ENCODE measurements at places on chromosomes 7 and 10.
A peak's percentile ranks its signal among the peaks of the same experiment; 100 is the strongest.

- DNase-seq, result no peak
These were observed 111.8 kb upstream of the CNTNAP2 start for GRCh38 chr7:146004805-146005204.

DNA sequence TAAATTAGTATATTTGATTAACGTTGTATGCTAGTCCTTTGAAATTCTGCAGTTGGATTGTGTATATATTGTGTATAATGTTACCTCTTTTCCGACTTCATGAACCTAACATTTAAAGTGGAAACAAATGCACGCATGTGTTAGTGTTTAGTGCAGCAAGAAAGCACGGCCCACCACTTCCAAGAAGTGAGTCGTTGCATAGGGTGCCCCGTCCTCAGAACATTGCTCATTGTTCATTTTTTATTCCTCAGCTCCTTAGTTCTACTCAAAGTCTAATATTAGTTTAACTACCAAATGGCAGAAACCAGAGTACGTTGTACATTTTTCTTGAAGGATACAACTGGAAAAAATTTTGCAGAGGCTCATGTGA, 407.6 kb downstream of the AUTS2 start:
- no peak for DNase-seq

- no peak for DNase-seq
These were observed 34.5 kb downstream of the MAD1L1 start for GRCh38 chr7:2198206-2198605.

- DNase-seq, result no peak
These were observed 43.7 kb downstream of the ZNF273 start for GRCh38 chr7:64946772-64947171.

DNA sequence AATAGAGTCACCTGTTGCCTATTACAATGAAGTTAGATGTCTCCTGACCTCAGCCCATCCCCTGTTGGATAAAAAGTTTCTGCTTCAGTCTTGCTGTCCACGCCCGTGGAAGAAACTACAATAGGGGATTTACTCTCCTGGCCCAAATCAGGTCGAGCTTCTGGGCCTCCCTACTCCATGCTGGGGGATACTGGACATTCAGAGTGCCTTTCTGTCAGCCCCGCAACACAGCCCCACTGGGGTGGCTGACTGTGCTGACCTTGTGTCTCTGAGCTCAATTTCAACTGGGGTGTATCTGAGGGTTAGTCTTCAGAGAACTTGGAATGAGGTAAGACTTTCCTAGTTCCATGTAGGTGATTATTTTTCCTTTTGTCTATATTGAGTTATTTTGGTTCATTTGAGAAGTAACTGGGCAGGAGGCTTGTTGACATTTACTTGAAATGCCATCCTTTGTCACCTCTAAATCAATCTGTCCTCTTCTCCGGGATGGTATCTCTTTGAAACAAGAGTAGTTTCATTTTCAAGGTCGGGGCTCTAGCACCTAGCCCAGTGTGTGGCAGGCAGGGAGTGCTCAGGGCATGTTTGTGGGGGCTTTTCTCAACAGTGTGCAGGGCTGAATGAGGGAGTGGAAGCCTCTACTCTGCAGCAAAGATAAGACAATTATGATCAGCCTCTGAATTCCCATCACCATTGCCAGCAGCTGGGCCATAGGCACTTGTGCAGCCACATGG, 17.7 kb upstream of the CXCL12 start:
- no peak for DNase-seq

GRCh38 chr7:4225881-4226523, 456.1 kb upstream of the FOXK1 start:
- DNase-seq, result no peak

- DNase-seq, result no peak
These were observed 6.6 kb downstream of the LAT2 start for GRCh38 chr7:74216361-74216761.

- DNase-seq, result no peak
These were observed 21.3 kb upstream of the HERPUD2 start for GRCh38 chr7:35716038-35716803.

DNA sequence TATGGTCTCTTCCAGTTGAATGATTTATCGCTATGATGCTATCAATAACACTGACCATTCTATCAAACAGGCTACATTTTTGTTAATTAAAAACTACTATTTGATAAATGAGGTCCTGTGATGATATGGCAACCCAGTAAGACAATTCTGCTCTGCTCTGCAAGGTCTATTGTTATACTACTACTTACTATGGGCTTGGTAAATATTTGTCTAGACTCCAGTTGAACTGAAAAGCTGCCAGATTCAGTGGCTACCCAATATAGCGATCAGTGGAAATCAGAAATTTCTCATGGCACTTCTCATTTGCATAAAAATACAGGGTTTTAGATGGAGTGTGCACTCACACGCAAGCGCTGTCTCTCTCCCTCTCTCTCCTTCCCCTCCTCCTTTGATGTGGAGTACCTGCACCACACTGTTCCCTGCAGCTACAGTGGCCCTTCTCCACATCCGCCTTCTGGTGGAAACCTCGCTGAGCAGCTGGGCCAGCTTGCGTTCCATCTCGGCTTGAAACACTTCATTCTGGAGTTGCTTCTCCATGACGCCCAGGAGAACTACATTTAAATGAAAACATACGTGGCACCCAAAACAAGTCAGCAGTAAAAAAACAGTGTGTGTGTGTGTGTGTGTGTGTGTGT, 77.9 kb downstream of the KIAA1549 start:
- DNase-seq, result peak; percentile 22

- no peak for DNase-seq
These were observed 74.4 kb upstream of the EFCAB10 start for GRCh38 chr7:105655500-105656380.

DNA sequence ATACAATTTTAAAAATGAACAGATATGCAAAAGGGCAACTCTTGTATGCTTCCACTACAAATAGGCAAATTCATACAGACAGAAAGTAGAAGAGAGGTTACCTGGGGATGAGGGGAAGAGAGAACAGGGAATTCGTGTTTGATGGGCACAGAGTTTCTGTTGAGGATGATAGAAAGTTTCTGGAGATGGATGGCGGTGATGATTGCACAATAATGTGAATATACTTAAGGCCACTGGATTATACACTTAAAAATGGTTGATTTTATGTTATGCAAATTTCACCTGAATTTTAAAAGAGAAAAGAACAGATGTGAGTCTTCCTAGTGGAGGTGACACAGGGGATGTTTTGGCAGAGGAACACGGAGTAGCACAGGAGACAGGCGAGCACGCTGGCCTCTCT, 89.3 kb downstream of the TEX36 start:
- no peak for DNase-seq

DNA sequence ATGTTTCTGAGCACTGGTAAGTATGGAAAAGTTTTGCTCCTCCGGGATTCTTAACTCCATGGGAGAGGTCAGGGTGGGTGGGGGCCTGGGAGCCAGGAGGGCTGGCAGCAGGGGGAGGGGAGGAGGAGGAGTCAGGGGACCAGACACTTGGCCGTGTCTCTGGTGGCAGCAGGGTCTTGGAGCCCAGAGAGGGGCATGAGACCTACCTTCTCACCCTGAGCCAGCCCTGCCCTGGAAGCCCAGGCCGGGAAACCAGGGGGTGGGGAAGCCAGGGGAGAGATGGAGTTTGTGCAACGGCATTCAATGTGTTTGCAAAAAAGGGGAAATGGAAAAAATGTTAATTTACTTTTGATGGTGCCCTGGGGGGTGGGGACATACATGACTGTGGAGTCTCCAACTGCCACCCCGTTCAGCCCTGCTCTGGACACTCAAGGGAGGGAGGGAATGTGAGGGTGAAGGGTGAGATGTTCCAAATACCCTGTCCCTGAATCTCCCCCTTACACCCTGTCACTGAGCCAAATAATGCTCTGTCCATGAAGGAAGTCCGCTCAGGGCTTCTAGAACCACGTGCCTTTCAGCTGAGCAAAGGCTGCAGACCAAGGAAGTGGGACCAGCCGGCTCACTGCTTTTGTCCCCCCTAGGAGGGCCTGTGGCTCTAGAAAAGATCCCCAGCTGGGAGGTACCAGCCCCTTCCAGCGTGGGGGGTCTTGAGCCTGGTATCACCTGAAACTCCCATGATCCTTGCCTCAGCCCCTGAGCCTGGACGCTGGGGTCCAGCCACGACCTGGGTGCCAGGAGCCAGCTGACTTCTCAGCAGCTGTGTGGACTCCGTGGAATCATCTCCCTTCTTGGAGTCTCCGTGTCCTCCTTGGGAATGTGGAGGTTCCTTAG, 48.3 kb downstream of the TMEM270 start:
- DNase-seq, result no peak

DNA sequence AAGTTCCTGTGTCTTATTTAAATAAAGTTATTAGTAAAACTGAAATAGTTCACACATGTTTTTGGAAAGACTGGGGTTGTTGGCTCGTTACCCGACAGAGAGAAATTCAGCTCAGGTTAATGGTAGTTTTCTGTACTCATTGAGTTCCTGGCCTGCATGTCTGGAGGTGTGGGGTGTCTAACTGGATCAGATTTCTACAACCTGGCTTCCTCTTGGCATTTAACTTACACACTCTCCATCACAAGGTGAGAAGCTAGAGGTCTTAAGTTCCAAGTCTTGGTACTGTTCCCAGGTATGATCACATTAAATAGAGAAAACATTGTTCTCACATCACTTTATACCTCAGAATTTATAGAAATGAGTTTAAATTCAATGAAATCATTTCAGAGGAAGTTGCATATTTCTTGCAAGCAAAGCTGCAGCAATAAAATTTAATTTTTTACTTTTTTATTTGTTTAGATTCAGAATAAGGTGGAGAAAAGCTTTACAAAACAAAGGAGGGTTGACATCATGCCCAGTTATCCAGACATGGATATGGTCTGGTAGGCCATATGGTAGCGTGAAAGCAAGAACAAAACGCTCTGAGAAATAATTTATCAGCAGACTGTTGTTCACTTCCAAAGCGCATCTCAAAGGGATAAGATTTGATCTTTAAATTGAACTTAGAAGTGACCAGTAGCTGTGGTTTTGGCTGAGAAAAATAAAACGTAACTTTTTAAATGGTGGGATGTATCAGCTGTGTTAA, 120.6 kb downstream of the GLCCI1 start:
- DNase-seq, result no peak

- DNase-seq, result no peak
These were observed 24.0 kb downstream of the ZPBP start for GRCh38 chr7:50068850-50069551.

DNA sequence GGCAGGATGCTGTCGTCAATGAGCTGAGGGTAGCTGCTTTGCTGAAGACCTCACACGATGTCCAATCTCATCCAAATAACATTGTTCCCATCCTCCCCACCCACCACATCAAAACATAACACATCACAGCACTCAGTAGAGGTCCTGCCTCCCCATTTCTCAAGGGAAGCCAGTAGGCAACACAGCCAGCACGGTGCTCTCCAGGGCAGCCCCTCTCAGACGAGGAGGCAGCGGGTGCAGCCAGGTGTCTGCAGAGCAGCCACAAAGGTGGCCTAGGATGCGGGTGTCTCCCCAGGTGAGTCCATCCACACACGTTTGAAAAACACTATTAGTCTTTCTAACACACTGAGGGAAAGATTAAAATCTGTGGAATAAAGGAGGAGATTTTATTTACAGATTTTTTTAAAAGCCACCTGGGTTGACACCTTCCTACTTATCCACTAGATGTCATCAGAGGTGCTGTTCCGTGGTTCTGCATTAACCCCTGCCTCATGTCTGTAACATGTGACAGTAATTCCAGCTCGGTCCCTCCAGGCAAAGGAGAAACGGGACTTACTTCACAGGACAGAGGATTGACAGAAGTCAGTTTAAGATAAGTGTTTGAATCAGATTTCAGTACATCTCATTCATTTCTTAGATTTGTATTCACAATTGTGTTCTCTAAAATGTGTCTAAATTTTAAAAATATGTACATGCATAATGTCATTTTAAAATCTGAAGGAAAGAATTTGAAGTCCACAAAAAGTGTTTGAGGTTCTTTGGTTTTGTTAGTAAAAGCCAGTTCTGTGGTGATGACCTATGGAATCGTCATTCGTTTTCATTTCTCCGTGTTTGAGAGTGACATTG, 68.0 kb downstream of the LANCL2 start:
- DNase-seq, result no peak

GRCh38 chr7:130838738-130839137, 104.7 kb upstream of the KLF14 start:
- DNase-seq, result no peak

- no peak for DNase-seq
These were observed 1260.9 kb upstream of the SORCS1 start for GRCh38 chr10:108425283-108425964.

GRCh38 chr10:101441541-101442455, 87.8 kb downstream of the BTRC start:
- no peak for DNase-seq

DNA sequence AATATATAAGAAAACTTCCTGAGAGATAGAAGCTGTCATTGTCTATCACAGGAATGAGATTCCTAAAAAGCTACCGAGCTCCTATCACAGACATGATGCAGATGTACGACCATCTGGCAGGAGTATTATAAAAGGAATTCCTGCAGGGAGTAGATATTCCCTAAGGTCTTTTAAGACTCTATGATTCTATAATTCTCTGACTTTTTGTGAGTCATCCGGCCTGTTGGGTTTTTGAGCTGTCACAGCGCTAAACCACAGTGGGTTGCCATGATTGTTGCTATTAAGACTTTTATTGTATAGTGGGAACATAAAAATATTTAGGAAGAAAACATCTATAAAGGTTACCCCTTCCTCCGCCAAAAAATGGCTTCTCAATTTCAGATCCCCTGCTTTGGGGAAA, 223.4 kb downstream of the BMPER start:
- no peak for DNase-seq

DNA sequence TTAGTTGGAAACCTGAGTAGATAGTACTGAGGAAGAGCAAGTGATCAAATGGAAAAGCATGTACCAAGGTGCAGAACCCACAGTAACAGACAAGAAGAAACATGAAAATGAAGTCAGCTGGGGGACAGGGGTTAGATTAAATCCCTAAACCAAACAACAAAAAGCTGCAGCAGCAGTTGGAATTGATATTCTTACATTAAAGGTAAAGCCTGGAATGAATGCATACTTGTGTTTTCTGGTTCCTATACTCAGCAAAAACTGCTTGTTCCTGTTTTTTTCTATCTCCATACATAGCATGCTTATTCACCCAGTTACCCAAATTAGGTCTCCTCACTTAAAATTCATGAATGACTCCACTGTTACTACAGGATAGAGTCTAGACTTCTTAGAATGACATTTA, 92.4 kb downstream of the TPST1 start:
- DNase-seq, result no peak

DNA sequence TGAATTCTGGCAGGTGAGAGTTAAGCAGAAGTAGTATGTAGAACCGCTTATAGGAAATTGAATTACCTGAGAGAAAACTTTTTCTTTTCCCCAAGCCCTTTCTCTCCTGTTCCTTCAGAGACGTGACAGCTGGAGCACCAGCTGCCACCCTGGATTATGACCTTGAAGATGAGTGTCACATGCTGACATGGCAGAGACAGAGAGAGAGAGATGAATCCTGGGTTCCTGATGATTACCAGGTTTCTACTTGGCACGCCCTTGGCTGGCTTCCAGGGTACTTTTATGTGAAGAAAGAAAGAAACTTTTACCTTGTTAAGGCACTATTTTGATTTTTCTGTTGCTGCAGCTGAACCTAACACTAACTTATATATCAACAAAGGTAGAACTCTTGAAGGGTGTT, 99.9 kb downstream of the GPR26 start:
- DNase-seq, result no peak

Data from stimulated activated CD8-positive, alpha-beta memory T cell treated with anti-CD3 and anti-CD28 coated beads, Interleukin-4, amount 100 ng/mL, for 4 hours (primary cell).